ENCODE measurements at places on chromosomes 7 and 10.
A peak's percentile ranks its signal among the peaks of the same experiment; 100 is the strongest.

GRCh38 chr7:101226721-101227120, 8.8 kb downstream of the ZNHIT1 start:
- DNase-seq: no peak

DNA sequence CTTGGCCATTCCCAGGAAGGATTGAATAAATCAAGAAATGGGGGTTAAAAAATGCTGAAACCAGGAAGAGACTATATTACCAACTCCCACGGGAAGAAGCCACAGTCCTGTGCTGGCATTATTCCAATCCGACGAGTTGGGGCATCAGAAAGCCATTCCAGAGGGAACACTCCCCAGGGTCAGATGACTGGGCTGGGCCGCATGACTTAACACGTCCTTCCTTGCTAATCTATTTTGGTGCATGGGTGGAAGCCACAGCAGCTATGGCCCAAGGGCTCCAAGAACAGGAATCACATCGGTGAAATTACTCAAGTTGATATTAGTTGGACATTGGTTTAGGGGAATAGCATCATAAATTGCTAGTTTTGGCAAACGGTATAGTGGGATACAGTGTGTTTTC, 592.9 kb upstream of the NRP1 start:
- DNase-seq: no peak

GRCh38 chr7:23471106-23471859, 992 bp upstream of the IGF2BP3 start:
- no peak for DNase-seq

DNA sequence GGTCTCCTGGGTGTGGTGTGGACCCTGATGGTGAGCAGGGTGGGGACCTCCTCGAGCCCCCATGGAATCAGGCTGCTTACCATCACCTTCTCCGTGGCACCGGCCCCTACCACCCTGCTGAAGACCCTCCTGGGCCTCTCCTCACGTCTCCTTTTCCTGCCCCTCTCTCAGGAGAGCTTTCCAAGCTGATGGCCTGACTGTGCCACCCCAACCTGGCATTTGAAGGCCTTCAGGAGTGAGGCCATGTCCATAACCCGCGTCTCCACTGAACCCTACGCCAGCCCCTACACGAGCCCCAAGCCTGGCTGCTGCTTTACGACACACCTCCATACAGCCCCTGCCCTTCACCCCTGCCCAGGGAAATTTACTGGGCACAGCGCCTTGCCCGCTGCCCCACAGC, 55.4 kb downstream of the ZRANB1 start:
- DNase-seq: peak; percentile 18

GRCh38 chr10:126270111-126270510, 118.2 kb downstream of the ADAM12 start:
- DNase-seq: no peak

Data from activated CD4-positive, CD25-positive, alpha-beta regulatory T cell treated with anti-CD3 and anti-CD28 coated beads, Interleukin-2, amount 50 U/mL, for 72 hours (primary cell).